WTC11 (cell line): ENCODE measurements at places on chromosomes 6 and 20.

- DNase-seq: no peak
- no peaks in the 10 kb centered on the region for H3K27me3 ChIP-seq
- H3K4me3 ChIP-seq: no peak overlapping the region
- H3K27ac ChIP-seq: no peak overlapping the region
Measured at GRCh38 chr20:40646361-40646760, 42.7 kb downstream of the MAFB start.

GRCh38 chr20:57274846-57275245 lies 8.4 kb upstream of the BMP7 start:
- no peak overlapping the region for H3K27ac ChIP-seq
- no peak overlapping the region for H3K4me3 ChIP-seq
- H3K36me3 ChIP-seq: no peaks in the 10 kb centered on the region
- peaks cover 24% of the 10 kb centered on the region for H3K4me1 ChIP-seq
- no peak for DNase-seq

DNA sequence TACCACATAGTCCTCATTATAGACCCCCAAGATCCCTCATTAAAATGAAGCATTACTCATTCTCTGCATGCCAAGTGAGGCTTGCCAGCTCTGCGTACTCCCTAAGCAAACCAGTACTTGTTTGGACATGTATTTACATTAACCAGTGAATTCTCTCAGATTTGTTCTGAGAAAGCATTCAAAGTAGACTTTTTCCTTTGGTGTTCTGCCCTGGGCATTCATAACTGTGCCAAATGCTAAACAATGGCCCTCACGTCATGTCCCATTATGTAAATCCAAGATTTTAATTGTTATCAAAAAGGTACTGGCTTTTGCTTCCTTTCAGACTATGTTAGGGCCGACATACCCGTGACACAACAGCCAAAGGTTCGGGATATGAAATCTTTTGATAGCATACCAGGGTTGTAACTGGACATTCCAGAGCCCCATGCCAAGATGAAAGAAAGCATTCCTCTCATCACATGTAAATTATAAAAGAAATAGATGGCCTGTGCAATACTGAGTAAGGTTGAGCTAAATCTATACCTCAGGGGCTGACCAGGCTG lies 164.2 kb downstream of the ADAT2 start:
- DNase-seq: no peak
- no peak overlapping the region for H3K4me3 ChIP-seq
- H3K27me3 ChIP-seq: no peaks in the 10 kb centered on the region
- no peak overlapping the region for H3K27ac ChIP-seq
- H3K36me3 ChIP-seq: peaks cover 19% of the 10 kb centered on the region

DNA sequence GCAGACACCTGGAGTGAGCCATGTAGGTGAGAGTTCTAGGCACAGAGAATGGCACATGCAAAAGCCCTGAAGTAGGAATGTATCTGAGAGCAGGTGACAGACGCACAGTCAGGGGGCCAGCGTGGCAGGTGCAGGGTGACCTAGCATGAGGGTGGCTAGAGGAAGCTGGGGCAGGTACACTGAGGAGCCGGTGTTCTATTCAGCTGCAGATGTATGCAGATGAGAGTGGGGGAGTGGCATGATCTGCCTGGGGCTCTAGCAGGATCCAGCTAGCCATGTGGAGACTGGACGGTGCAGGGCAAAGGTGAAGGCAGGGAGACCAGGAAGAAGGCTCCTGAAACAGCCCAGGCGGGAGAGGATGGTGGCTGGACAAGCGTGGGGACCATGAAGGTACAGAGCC lies 10.7 kb downstream of the PEDS1 start:
- H3K27ac ChIP-seq: peak overlapping the region; percentile 99
- H3K4me1 ChIP-seq: peaks cover 55% of the 10 kb centered on the region
- H3K36me3 ChIP-seq: peaks cover 25% of the 10 kb centered on the region
- peak; percentile 73 for DNase-seq

DNA sequence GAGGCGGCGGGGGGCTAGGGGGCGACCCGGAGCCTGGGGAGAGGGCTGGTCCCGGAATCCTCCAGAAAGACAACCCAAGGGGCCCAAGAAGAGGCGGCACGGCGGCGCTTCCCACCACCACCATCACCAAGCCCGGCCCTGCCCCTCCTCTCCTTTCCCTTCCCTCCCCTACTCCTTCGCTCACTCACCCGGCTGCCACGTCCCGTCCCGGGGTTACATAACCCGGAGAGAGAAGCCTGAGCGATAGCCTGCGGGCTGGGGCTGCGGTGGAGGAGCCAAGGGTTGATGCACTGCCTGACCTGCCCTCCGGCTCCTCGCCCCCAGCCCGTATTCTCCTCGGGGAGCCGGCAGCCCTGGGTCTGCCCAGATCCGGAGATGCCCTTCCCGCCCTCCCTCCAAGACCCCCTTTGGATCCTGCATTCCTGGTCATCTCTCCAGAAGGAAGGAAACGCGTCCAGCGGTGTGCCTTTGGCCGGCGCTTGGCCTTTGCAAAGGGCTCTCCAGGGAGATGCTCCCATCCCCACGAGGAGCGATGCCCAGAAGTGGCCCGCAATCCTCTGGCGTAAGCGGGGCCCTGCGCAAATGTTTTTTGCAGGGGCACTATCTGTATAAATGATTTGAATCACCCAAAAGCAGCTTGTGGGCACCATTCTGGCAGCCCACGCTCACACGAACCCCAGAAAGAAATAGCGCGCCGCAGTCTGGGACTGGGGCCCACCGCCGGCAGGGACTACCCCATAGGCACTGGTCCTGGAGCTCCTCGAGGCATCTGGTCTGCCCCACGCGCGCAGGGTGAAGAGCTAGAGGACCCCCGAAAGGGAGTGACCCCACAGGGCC lies 4.6 kb upstream of the CPXM1 start:
- no peaks in the 10 kb centered on the region for H3K36me3 ChIP-seq
- peaks cover 22% of the 10 kb centered on the region for H3K4me1 ChIP-seq
- peak overlapping the region; percentile 55 for H3K4me3 ChIP-seq
- H3K27me3 ChIP-seq: peaks cover 93% of the 10 kb centered on the region
- DNase-seq: peak; percentile 49

GRCh38 chr6:33112148-33112547 lies 36.4 kb downstream of the HLA-DPB1 start:
- no peak for DNase-seq
- H3K27ac ChIP-seq: no peak overlapping the region
- no peaks in the 10 kb centered on the region for H3K36me3 ChIP-seq
- H3K27me3 ChIP-seq: peaks cover 22% of the 10 kb centered on the region
- peaks cover 26% of the 10 kb centered on the region for H3K4me1 ChIP-seq
- H3K4me3 ChIP-seq: no peak overlapping the region

DNA sequence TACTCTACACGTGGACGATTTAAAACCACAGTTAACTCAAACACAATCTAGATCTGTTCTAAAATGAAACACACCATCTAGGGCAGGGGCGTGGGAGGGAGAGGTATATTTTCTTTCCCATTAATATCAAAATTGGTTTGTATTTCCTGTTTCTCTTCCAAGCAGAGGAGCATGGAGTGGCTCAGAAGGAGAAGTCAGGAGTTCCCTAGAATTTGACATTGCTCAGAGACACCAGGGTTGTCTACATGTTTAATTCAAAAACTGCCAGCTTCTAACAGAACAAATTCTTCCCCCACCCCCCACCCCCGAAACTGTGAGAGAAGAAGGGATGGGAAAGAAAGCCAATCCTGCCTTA lies 2.3 kb downstream of the PREX1 start:
- H3K4me1 ChIP-seq: peaks cover 25% of the 10 kb centered on the region
- peaks cover 58% of the 10 kb centered on the region for H3K27me3 ChIP-seq
- H3K27ac ChIP-seq: no peak overlapping the region
- no peaks in the 10 kb centered on the region for H3K36me3 ChIP-seq
- no peak for DNase-seq
- no peak overlapping the region for H3K4me3 ChIP-seq
